ENCODE measurements at places on chromosomes 16 and 17.

- DNase-seq = no peak
Observed at GRCh38 chr16:68786685-68787418, 49.8 kb downstream of the CDH1 start.

GRCh38 chr17:51601622-51602261 is 341.4 kb downstream of the UTP18 start:
- peak; percentile 24 for DNase-seq

GRCh38 chr16:57889960-57890751 is 80.8 kb downstream of the CNGB1 start:
- DNase-seq = no peak

DNA sequence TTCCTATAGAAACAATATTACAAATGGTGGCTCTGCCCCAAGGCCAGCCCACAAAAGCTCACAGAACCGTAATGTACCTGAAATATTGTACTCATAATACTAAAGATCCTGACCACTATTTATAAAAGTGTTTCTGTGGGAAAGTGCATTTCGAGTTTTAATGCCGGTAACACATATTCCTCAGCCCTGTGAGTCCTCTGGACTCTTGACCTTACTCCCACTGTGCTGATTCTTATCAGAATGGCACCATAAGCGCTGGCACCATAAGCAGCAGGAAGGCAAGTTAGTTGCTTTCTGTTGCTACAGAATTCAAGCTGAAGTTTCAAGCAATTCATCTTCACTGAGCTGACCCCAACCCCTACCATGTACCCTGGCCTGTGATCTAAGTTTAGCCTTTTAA is 36.4 kb upstream of the MED13 start:
- DNase-seq = no peak

DNA sequence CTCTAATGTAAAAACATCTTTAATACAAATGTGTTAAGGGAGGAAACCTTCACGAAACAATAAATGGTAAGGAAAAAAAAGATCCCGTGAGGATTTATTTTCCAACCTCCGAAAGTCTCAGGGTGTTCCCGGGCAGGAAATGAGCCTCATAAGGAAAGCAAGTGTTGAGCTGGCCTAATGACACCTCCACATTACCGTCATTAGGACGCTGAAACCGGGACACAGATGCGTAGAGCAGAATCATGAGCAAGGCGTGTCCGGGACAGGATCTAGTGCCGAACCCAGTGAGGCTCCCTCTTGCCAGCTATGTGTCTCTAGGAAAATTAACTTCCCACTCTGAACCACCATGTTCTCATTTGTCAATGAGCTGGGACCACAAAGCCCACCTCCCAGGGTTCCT is 22.7 kb upstream of the CYTH1 start:
- DNase-seq = no peak

GRCh38 chr16:69937465-69937951 is 13.6 kb upstream of the CLEC18A start:
- no peak for DNase-seq

DNA sequence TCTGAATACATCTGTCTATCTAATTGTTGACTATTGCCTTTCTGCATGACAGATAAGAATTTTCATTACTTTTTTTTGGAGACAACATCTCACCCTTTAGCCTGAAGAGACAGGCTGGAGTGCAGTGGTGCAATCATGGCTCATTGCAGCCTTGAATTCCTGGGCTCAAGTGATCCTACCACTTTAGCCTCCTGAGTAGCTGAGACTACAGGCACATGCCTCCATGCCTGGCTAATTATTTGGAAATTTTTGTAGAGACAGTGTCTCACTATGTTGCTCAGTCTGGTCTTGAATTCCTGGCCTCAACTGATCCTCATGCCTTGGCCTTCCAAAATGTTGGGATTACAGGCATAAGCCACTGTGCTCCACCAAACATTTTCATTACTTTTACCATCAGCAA is 99.8 kb upstream of the ELAC2 start:
- no peak for DNase-seq

GRCh38 chr17:75542728-75543336 is 17.3 kb downstream of the LLGL2 start:
- DNase-seq = no peak

GRCh38 chr17:55053855-55054254 is 85.3 kb downstream of the STXBP4 start:
- DNase-seq = no peak

DNA sequence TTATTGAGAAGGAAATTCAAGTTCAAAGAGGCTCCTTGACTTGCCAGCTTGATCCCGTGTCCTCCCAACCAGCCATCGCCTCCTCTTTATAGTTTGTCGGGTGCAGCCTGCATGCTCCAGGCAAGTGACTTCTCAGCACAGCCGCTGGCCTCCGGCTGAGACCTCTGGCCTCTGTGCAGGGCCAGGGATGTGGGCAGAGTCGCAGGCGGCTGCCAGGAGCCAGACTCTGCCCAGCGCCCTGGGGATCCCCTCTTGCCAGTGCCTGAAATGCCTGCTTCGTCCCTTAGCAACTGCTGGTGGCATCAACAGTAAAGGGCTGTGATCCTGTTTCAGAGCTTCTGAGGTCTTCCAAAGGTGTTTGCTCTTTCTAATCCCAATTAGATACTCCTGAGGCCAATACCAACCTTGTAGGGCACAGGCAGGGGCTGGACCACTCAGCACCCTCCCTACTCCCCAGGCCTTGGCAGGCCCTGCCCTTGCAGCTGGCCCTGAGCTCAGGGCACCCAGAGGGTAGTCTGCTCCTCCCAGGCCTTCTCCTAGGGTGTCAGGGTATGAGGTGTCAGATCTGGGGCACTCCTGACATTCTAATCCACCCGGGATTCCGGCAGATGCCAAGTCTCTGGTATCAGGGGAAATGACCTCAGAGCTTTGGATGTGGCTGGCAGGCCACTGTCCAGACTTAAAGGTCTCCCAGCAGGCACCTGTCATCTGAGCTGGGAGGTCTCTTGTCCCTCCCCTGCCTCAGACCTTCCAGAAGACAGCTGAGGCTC is 68.0 kb upstream of the SIAH1 start:
- DNase-seq = no peak

- DNase-seq = no peak
Observed at GRCh38 chr17:2174468-2175293, 119.8 kb downstream of the HIC1 start.

- peak; percentile 41 for DNase-seq
Observed at GRCh38 chr16:85628645-85629044, 15.5 kb downstream of the GSE1 start.

GRCh38 chr16:1631230-1631629 is 19.1 kb downstream of the CRAMP1 start:
- DNase-seq = no peak

GRCh38 chr17:36602924-36603384 is 1.6 kb downstream of the MRM1 start:
- peak; percentile 90 for DNase-seq

DNA sequence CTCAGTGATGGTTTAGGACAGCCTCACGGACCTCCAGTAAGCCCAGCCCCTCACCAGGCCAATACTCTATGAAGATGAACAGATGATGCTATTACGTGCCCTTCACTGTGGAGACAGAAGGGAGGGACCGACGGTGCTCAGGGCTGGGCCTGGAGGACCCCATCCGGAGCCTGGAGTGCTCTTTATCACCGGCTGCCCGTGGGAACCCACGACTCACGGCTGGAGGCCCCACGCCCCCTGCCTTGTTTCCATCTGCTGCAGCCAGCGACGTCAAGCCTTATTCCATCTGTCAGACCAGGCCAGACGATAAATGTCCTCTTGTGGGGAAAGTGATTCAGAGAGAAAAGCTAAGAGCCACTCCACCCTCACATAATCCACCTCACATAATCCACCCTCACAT is 4.0 kb upstream of the TIMM22 start:
- no peak for DNase-seq

DNA sequence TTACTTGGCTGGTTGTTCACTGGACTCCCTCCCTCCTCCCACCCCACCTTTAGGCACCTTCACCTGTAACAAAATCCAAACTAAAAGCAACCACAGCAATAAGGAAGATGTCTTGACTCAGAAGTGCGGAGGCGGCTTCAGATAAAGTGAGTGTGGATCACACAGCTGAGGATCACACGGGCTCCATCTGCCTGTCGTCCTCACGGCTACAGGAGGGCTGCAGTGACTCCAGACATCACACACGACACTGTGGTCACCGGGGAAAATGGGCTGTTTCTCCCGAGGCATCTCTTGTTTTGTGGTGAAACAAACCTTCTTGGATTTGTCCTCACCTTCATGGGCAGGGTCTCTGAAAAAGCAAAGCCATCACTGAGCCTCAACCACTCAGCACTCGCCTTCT is 7.9 kb upstream of the ACSF3 start:
- no peak for DNase-seq

- no peak for DNase-seq
Observed at GRCh38 chr16:14236401-14236800, 165.3 kb downstream of the MRTFB start.

DNA sequence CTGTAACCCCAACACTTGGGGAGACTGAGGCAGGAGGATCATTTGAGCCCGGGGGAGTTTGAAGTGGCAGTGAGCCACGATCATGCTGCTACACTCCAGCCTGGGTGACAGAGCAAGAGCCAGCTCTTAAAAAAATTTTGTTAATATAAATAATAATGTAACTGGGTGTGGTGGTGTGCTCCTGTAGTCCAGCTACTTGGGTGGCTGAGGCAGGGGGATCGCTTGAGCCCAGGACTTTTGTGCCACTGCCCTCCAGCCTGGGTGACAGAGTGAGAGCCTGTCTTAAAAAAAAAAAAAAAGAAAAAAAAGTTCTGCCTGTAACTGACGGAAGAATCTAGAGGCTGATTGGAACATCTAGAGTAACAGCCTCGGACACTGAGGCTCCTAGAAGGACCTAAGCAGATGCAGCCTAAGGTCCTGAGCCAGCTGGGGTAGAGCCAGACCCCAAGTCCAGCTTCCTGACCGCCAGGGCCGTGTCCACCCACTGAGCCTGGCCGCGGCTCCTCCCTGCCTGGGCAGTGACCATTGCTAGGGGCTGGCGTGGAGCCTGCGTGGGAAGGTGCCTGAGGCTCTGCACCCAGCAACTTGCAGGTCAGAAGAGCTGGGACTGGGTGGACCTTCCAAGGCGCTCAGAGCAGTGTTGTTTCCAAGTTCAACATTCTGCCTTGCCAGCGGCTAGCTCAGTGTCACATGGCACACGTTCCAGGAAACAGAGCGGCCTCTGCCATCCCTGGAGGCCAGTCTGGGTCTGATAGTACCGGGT is 209.4 kb upstream of the CIBAR2 start:
- DNase-seq = no peak

DNA sequence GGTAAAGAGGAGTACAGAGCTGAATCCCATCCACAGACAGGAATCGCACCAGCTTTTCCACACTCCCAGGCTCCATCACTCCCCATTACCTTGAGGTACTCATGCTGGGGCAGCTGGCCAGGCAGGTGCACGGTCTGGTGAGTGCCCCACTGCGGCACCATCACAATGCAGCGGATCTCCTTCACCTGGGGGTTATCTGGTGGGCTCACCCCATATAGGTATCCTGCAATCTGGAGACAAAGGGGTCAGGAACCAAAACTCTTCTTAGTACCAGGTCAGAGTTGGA is 1.8 kb upstream of the RILP start:
- DNase-seq = no peak

GRCh38 chr16:58471209-58471975 is 28.6 kb upstream of the NDRG4 start:
- no peak for DNase-seq

- DNase-seq = no peak
Observed at GRCh38 chr17:39563476-39563875, 44.2 kb downstream of the NEUROD2 start.

DNA sequence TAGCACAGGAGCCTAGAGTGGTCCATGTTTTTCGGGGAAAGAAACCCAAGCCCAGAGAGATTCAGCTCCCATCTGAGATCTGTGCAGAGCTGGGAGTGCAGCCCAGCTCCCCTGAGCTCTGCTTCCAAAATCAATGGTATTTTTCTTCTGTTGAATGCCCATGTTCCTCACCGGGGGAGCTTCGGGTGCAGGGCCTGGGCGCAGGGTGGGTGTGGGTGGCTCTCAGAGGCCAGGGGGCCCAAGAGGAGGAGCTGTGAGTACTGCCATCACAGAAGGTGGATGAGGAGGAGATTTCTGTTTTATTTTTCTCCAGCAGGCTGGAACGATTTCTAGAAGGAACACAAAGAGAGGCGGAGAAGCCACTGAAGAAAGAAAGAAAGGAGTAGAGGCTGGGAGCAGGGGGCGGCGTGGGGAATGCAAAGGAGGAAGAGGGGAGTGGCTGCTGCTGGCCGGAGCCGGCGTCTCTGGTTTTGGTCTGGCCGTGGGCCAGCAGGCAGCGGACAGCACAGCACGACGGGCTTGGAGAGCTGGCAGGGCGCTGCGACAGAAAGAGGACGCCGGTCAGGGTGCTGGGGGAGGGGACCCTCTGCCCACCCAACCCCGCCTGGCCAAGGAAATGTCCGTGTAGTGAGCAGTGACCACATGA is 76.2 kb upstream of the KSR1 start:
- no peak for DNase-seq

DNA sequence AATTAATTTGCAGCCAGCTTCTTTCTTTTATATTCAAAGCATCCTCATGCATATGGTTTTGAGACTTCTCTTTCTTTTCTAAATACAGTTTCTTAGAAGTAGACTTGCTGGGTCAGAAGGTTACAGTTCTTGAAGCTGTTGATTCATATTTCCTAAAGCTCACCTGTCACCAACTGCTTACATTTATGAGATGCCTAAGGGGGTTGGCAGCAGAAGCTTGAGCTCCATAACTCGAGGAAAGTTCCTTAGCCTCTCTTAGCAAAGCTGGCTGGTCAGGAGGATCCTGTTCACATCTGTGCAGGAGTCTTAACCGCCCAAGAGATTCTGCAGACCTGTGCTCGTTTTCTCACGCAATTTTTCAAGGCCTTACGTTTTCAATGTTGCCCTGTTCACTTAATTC is 218.8 kb downstream of the SNX29 start:
- no peak for DNase-seq

DNA sequence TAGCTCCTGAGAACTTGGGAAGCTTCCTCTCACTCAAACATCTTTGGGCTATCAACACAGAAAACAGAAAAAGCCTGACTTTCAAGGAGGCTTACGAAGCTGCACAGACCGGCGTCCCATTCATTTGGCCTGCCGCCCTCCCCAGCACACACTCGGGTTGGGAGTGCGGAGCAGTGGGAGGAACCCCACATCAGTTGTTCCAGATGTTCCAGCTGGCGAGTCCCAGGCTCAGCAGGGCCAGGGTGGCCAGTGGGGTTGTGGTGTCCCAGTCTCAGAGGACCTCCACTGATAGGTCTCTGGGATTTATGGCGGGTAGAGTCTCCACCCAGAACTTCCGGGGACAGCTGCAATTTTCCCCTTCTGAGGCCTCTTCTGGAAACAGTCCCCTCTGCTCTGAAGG is 43.1 kb upstream of the DLX4 start:
- no peak for DNase-seq

- no peak for DNase-seq
Observed at GRCh38 chr17:64787255-64787920, 125.3 kb upstream of the SMURF2 start.

GRCh38 chr16:6926341-6926740 is 406.3 kb upstream of the RBFOX1 start:
- no peak for DNase-seq

GRCh38 chr16:85426806-85427205 is 186.3 kb upstream of the GSE1 start:
- no peak for DNase-seq

- DNase-seq = peak; percentile 89
Observed at GRCh38 chr17:78915872-78916632, 9.1 kb downstream of the TIMP2 start.

GRCh38 chr16:12271006-12271405 is 294.5 kb downstream of the SNX29 start:
- peak; percentile 47 for DNase-seq
